Esophagus squamous epithelium (tissue), 5 donors: ENCODE measurements at places on chromosomes 7 and 10.

DNA sequence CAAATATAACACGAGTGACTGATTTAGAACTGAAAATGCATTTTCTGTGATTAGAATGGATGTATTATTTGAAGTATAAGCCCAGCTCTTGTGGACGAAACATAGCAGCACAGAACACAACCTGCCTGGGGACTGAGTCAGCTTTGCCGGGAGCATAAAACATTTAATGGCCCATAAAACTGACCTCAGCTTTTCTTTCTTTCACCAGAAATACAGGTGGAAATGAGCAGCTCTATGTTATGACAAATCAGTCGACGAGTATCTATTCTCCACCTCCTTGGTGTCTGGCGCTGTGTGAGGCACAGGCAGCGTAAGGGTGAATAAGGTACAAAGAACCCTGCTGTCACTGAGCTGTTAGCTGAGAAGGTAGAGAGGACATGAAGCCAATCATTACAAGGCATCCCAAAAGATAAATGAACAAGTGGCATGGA is 471.6 kb upstream of the AKR1E2 start:
- no peak for DNase-seq

DNA sequence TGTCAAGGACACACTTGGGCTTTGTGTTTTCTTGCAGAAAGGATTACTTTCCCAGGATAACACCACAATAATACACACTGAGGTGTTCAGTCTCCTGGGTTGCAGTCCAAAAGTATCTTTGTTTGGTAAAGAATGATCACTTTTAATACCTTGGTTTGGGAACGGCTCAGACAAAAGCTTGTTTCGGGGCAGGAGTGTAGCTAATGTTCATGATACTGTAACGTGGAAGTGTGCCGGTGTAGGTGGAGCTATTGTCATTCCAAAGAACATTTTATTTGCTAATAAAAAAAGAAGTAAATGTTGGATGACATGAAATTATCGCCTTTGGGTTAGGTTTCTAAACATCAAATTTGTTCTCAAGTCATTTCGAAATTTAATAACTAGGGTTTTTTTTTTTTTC is 1.2 kb downstream of the EIF4H start:
- no peak for DNase-seq

DNA sequence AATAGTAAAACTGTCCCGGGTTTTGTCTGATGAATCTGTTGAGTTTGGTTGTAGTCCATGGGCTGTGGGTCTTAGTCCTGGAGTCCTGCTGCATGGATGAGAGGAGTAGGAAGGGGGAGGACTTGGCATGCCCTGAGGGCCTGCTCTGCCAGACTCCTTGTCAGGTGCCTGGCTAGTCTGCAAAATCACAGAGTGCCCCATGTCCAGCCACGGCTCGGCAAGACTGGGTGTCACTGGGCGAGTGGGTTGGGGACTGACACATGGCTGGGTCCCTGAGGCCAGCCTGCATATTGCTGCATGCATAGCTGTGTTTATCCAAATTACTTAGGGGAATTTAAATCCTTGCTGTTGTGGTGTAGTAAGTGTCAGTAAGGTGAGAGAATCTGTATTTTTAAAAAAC is 9.7 kb downstream of the MINDY4 start:
- DNase-seq, result no peak

DNA sequence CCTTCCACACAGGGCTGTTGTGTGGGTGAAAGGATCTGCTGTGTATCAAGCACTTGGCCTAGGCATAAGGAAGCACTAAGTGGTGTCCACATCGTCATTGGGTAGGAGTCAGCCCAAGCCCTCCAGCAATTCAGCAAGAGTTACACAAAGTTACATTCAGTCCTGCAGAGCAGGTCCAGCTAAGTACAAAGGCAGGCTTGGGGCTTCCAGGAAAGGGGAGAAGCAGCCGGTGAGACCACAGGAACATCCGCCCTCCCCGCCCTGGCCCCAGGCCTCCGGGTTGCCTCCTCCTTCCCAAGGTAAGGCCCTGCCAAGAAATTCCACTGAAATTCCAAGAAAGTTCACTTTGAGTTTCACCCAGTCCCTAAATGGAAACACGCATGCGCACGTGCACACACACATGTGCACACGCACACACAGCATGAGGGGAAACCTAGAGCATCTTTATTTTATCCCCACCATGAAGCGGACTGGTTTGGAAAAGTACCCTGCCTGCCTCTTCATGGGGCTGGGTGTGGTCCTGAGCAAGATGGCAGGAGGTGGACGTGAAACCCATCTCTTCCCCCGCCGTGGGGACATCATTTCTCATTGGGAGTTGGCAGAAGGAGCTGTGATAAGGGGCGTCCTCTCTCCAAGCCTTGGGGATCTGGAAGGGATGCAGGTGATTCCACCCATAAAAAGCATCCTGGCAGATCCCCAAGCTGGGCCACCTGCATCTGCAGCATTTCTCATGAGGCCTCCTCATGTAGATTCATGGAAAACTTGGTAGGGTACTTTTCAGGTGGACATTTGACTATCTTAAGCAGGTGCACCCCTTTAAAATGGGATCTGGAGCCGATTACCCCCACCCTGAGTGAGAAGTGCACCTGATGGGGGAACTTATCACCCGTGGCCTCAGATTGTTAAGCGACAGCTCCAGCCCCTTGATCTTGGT is 69.1 kb upstream of the NANOS1 start:
- DNase-seq, result no peak

DNA sequence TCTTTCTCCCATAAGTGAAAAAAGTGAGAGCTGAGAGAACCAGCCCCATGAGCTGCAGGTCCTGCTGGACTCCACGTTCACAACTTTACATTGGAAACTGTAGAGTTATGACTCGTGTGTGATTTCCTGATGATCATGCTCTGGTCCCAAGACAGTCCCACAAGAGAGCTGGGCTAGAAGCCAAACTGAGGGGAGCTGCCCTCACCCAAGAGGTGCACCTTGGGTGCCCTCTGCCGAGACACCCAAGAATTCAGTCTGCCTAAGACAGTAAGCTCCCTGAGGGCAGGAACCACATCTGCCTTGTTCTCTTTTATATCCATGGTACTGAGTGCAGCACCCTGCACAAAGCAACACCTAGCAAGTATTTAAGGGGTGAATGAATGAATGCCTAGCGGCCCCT is 112.8 kb upstream of the SFMBT2 start:
- no peak for DNase-seq

DNA sequence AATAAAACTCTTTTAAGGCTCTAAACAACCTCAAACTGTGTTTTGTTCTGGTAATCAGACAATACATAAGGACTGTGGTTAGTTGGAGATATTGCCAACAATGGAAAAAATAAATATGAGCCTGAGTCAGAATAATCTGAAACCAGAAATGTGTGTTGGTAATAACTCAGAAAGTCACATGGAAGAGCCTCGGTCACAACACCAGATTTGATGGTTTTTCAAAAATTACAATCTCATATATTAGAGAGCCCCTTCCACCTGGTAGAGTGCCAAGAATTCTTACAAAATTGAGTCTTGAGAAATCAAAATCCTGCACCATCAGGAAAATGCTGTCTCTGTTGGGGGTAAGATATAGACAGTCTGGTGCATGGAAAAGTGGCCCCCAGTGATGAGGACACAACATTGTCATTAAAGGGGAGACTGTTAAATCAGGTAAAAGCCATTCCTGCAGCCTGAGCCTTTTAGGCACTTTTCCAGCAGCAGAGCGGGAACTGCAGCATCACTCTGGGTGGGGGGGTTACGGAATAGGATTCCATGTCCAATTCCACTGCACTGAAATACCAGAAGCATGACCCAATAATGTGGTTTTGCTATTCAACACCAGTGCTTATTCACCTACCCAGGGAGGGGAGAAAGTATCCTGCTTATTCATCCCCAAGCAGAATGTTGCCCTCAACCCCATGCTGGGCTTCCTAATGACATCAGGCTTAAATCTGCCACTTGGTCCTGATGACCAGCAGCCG is 9.5 kb upstream of the ADAM12 start:
- no peak for DNase-seq

GRCh38 chr7:818031-818699 is 14.1 kb upstream of the SUN1 start:
- DNase-seq, result no peak

DNA sequence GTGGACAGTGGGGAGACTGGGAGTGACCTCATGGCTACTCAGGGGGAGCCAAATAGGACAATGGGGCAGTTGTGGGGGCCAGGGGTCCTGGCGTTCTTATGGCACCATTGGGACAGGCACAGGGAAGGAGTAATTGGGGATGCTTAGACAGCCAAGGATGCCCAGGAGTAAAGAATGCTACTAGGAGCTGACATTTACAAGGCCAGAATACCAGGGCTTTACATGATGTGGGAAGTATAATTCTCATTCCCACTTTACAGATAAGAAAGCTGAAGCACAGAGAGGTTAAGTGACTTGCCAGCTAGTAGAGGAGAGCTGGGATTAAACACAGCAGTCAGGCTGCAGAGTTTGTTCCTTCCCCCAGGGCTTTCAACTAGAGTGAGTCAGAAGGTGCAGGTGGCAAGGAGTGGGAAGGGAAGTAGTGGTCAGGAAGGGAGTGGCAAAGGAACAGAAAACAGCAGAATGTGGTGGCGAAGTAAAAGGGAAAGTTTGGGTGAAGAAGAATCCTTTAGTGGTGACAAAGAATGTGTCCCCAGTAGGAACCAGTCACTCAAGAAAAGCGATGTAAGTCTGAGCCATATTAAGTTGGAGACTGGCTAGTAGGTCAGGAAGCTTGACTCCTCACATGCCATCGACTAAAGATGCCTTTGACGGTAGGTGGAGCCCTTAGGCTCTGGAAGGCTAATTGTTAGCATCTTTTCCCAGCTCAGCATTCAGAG is 32.8 kb downstream of the CPVL start:
- no peak for DNase-seq

GRCh38 chr10:7354330-7355047 is 56.3 kb downstream of the SFMBT2 start:
- DNase-seq, result no peak

GRCh38 chr10:97067716-97068391 is 117.9 kb downstream of the SLIT1 start:
- no peak for DNase-seq

GRCh38 chr7:76267107-76267893 is 35.2 kb upstream of the HSPB1 start:
- DNase-seq, result no peak

DNA sequence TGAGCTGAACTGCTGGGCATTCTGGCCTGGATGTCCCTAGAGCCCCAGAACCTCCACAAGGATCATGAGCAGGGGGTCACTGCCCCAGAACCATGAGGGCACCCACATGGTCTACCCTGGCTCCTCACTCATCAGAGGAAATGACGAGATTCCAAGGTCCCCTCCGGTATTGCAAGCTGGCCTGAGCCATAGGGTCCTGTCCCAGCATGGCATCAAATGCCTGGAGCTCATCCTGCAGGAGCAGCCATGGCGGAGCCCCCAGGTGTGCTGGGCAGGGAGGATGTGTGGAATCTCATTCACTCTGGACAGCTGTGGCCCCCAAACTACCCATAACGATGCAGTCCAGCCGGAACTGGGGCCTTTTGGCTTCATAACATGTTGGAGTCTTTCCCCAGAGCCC is 66.6 kb upstream of the ANTXRL start:
- DNase-seq, result no peak

- DNase-seq, result no peak
These were observed 53.0 kb downstream of the ARHGAP12 start for GRCh38 chr10:31875608-31876007.

DNA sequence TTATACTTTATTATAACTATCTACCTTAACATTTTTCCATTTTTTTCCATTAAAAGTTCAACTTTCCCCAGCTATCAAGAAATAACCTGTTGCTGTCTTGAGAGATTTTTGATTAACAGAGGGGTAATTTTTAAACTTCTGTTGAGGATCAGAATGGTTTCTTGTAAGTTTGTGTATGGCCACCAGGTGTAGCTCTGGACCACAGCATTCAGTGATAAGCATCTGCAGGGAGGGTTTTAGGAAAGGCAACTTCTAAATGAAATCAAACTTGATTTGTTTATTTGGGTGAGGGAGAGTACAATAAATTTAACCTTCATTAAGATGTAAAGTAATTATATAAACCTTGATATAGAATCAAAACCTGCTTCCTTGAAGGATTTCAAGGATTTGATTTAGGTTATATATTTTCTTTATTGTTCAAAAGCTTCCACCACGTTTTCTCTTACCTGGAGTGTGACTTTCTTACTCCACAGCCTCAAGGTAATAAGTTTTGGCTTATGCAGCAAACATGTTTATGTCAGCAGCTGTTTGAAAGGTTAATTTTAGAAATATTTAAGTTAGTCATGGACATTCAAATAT is 153.3 kb downstream of the STK31 start:
- DNase-seq, result no peak

GRCh38 chr7:120742372-120742771 is 115.6 kb downstream of the TSPAN12 start:
- DNase-seq, result no peak

GRCh38 chr7:107530751-107531150 is 33.0 kb downstream of the COG5 start:
- DNase-seq, result no peak

DNA sequence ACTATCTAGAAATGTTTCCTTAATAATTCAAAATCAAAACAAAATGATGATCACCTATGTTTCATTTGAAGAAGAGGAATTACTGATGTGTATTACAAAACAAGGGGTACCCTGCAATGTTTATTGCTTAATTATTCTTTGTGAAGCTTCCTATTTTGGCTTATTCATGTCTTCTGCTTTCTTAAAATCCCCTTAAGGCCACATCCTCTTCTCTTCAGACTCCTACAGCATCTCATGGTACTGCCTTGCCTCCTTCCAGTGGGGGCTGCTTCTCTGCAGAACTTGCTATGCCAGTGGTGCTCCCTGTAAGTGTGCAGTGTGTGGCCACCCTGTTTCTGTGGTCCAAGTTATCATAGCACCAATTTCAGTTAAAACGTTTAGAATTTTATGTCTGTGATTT is 35.0 kb downstream of the CCDC146 start:
- no peak for DNase-seq

GRCh38 chr7:135840591-135840990 is 92.0 kb upstream of the FAM180A start:
- DNase-seq, result no peak

- no peak for DNase-seq
These were observed 318.0 kb downstream of the GRID1 start for GRCh38 chr10:86048571-86048970.

GRCh38 chr10:100872034-100872791 is 40.5 kb upstream of the SLF2 start:
- DNase-seq, result no peak
